ENCODE measurements at places on chromosomes 7 and 10.

DNA sequence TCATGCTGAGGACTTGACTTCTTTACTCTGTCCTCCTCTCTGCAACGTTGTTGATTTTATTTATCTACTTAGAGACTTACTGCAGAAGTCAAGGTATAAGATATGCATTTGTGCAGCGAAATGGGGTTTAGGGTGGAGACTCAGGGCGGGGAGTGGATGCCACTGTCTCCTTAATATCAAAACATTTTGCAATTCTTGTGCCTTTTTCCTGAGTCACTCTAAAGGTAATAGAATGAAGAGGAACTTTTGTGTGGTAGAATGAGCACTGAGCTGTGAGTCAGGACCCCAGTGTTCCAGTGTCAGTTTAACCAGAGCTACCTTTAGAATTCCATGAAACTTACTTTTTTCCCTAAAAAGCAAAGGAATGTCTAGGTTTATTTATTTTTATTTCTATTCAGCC lies 78.2 kb downstream of the VTI1A start:
- DNase-seq, result no peak

GRCh38 chr7:75028299-75028698 lies 45.3 kb downstream of the RCC1L start:
- DNase-seq, result no peak

DNA sequence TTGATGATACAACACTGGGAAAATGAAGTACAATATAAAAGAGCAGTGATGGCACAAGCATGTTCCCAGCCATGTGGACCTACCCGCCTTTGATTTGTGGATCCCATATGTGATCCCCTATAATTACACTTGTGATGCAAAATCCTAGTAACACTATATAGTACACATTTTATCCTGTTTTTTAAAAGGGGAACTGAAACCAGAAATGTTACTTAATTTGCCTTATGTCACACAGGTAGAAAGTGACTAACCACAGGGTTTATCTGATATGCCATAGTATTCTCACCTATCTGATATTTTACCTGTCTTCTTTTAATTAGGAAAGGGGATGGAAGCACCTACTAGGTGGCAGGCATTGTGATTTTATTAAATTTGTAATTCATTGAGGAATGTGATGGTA lies 35.0 kb downstream of the ARMC3 start:
- no peak for DNase-seq

- no peak for DNase-seq
These were observed 757.8 kb downstream of the INHBA start for GRCh38 chr7:40944981-40945585.

GRCh38 chr7:47092336-47092735 lies 489.6 kb downstream of the TNS3 start:
- DNase-seq, result no peak

GRCh38 chr7:139456511-139456910 lies 27.0 kb downstream of the KLRG2 start:
- DNase-seq, result no peak

DNA sequence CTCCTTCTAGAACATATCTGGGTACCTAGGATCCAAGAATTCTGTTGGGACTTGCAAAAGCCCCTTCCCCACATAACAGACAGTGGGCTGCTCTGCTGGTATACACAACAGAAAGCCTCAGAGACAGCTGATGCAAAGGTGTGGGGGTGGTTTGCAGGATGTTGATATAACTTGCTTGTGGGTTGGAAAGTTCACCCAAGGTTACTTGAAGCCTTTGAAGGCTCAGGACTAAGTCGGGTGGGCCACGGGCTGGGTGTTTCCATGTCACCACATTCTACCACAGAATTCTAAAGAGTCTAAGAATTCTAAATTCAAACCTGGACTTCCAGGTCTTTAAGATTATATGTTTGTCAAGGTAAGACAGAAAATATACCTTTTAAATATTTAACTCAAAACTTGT lies 7.4 kb upstream of the NRCAM start:
- no peak for DNase-seq

GRCh38 chr7:28130277-28130676 lies 50.3 kb downstream of the JAZF1 start:
- DNase-seq, result no peak

- no peak for DNase-seq
These were observed 125.7 kb downstream of the CD36 start for GRCh38 chr7:80764132-80764531.

GRCh38 chr7:134179036-134180011 lies 52.2 kb downstream of the LRGUK start:
- no peak for DNase-seq

GRCh38 chr7:50782375-50783208 lies at the start of gene GRB10:
TSS of gene GRB10 (minus strand) at chr7:50782896. CDS start at chr7:50732322, 50,574 bp downstream.
- DNase-seq, result no peak

DNA sequence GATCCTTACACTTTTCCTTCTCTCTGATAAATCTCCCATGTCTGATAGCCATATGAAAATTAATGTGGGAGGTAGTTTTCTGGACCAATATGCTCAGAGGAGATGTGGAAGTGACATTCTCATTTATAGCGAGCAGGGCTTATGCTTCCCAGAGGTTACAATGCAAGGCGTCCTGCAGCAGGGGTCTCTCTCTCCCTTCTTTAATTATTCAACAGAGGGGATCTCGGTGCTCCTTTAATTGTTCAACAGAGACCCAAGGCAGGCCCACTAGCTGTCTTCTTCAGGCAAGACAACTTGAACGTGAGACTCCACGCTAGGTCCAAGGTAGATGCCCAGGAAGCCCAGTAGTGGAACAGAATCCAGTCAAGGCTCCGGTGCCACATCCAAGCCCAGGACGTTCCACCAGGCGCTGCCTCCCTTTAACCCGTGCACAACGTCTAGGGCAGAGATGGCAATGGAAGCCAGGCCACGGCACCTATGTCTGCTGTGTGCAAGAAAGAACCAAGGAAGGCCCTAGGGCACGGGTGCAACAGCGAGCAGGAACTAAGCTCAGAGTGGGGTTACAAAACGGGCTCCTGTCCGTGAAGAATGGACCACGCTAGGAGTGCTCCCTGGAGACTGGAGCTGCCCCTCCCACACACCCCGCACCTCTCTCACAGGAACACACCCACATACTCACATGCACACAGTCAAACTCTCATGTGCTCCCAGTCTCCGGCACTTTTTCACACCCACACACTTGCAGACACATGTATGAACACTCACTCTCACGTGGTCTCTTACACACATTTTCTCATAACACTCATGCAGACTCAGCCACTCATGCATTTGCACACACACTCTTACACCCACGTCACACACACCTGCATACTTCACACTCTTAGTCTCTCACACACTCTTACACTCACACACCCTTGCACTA lies 230.4 kb downstream of the TNS3 start:
- no peak for DNase-seq

DNA sequence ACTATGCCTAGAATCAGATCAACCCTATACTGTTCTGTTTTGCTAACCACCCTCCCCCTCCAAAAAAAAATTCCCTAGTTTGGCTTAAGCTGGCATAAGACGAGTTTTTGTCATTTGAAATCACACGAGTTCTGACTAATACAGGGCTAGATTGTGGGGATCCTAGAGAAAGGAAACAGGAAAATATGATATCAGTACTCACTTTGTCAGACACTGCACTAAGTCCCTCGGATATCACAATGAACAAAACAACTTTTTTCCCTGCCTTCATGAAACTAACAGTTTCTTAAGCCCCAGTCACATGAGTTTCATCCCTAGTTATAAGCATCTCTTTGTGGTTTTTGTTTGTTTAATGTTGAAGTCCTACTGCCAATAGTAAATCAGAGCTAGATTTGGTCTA lies 118.5 kb downstream of the ITGB8 start:
- no peak for DNase-seq

- DNase-seq, result no peak
These were observed 1.8 kb downstream of the GIMAP5 start for GRCh38 chr7:150739033-150739432.

- no peak for DNase-seq
These were observed 206.9 kb upstream of the MBL2 start for GRCh38 chr10:52979295-52979990.

DNA sequence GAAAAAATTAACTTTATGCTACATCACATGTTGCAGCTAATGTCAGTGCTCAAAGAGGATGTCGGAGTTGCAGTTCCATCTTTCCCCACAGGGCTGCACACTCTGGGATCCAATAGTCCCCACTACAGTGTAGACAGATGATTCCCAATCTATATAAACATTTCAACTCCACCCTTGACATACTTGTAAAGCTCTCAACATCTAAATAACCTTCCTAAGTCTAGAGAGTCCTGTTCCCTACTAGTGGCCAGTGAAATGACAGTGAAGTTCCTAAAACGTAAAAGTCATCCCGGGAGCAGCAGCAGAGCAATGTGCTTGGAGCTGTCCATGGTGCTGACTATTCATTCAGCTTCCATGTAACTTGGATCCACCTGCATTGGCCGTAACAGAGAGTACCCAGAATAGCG lies 145.1 kb downstream of the GRM8 start:
- peak; percentile 31 for DNase-seq

- DNase-seq, result no peak
These were observed 44.2 kb downstream of the PRF1 start for GRCh38 chr10:70558295-70558694.

DNA sequence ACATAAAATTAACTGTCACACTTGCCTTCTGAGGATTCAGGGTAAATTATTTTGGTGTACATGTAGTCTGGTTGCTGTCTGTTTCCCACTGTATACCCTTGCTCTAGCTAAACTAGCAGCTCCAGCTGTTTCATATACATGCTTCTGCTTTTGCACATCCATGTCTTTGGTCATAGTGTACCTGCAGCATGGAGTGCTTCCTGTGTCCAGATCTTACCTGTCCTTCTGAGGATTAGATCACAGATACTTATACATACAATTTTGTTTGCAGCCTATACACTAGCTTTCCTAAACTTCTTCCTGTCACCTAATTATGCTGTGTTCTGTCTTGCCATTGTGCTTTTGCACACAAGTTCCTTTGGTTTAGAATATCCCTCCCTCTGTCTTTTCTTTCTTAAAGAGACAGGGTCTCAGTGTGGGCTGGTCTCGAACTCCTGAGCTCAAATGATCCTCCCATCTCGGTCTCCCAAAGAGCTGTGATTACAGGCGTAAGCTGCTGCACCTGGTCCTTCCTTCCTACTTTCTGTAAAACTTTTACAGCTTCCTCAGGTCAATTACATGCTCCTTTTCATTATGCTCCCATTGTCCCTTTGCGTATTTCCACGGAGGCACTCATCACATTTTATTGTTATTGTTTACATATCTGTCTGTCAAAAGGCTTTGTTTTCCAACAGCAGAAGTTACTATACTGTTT lies 33.8 kb downstream of the TPST1 start:
- DNase-seq, result no peak

DNA sequence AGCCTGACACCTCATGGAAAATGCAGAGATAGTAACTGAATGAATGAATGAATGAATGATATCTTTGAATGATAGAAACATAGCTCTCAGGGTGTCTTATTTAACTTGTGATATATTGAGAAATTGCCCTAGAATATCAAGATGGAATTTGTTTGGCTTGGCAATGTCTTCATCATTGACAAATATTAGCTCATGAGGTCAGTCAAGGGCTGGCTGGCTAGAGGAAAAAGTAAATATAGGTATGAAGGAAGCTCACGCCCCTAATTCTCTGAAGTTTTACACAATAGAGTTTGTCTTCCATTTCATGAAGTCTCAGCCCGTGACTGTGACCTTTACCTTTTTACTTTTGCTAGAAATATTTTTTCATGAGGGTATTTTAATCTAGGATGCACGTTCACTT lies 305.2 kb downstream of the ADARB2 start:
- DNase-seq, result no peak

DNA sequence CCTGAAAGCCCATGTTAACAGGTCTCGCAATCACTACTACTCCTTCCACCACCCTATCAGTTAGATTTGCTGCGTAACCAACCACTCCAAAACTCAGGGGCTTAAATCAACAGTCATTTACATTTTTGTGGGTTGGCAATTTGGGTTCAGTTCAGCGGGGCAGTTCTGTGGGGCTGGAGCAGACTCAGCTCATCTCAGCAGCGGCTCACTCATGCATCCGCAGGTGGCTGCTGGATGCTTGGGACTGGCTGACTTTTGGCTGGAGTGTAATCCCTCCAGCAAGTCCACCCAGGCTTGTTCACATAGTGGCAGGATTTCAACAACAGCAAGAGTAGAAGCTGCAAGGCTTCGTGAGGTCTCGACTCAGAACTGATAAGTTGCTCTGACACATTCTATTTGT lies 79.2 kb downstream of the NEUROD6 start:
- no peak for DNase-seq

DNA sequence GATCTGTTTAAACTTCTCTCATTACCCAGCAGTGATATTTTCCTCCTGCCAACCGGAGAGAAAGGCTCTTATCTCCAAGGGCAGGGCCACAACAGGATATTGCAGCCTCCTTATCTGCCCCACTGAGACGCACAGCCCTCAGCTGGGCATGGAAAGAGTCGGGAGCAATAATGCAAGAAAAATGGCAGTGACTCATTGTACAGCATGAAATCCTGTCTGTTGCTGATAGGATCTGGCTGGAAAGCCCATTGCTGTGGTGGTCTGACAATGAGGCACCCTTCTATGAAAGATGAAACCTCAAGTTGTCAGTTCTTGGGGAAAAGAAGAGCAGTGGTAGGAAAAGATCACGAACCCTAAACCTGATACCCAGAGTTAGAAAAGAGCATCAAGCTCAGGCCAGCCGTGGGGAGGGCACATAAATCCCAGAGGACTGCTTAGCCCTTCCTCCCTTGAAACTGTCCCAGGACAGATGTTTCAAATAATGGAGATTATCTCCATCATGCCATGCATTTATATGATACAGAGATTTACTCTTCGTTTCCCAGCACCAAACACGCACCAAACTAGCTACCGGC lies 47.0 kb upstream of the FIGNL1 start:
- DNase-seq, result no peak

- no peak for DNase-seq
These were observed 13.5 kb upstream of the ELMO1 start for GRCh38 chr7:37462138-37462537.

- no peak for DNase-seq
These were observed 30.3 kb downstream of the PIK3CG start for GRCh38 chr7:106895246-106895864.

DNA sequence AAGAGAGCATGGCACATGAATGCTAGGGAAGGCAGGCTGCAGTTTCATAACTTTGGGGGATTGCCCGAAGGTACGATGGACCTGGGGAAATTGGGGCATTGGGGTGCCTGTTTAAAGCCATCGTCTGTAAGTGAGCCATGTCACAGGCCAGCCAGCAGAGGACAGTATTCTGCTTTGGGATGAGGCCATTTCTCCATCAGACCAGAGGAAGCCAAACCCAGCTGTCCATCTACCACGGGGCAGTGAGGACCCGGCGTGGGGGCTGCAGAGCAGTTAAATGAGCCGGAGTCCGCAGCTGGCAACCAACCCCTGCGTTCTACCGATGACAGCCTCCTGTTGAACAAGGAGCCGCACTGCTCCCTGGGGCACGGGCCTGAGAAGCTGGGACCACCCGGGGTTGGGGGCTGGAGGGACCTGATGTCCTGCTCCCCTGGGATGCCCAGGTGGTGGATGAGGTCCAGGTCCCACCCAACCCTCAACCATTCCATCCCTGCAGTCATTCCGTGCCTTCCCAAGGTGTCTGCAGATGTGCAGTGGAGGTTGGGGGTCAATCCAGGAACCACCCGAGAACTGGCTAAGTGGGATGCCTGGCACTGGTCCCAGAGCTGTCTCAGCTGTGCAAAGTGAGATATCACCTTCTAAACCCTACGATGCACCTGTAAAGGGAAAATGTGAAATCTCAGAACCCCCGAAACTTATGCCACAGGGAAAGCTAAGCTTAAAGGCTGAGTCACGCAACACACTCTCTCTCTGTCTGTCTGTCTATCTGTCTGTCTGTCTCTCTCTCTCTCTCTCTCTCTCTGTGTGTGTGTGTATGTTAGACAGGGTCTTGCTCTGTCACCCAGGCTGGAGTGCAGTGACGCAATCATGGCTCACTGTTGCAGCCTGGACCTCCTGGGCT lies 12.1 kb upstream of the RHBDD2 start:
- DNase-seq, result peak; percentile 82

Measured in GM13977 (cell line).